ENCODE measurements at places on chromosomes 12 and 14.
A peak's percentile ranks its signal among the peaks of the same experiment; 100 is the strongest.

GRCh38 chr14:102000902-102001301 is 36.5 kb downstream of the DYNC1H1 start:
- DNase-seq, result no peak

DNA sequence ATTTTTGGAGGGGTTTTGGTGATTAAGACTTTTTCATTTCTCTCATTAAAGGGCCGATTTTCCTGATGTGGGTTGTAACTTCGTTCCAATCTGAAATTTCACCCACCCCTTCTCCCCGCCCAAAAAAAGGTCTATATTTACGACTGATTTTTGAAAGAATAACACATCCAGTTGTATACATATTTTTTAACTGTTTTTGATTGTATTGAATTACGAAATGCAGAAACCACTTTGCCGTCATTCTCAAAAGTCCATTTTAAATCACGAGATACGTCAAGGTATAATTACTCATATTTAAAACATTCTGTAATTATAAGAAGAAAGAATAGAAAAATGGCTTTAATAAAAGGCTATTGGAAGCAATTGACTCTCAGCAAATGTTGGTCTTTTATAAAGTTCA is 520.7 kb downstream of the MED13L start:
- no peak for DNase-seq

DNA sequence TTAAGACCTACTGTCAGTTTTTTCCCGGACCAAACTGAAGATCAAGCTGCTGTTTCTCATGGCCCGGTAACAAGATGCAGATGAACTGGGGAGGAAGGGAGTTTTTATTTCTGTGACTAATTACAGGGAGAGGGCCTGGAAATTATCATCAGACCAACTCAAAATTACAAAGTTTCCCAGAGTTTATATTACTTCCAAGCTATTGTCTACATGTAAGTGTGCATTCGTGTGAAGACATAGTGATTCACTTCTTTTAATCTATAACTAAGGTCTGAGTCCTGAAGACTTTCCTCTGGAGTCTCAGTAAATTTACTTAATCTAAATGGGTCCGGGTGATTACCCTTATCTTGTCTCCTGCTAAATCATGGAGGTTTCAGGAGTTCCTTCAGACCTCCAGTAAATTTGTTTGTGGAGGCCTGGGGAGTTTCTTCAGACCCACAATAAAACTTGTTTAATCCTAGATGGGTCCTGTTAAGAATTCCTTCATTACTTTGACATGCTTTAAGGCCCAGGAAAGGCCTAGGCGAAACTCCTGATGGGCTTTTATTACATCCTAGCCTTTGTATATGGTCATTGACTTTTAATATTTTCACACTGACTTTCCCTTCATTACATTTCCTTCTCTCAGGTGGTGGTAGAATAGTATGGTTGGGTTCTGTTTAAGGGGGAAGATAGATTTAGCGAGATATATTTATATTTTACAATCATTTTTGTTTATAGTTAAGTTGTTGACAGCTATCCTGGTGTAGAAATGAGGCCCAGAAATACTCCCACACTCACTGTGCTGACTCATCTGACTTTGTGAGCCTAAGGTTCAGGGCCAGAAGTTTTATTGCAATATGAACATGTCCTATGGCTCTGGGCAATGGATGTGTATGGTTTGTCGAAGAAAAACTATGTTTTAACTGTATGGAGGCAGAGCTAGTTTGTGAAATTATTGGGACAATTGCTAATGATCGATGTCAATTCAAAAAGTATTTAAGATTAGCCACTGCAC is 627.0 kb upstream of the FBXO33 start:
- no peak for DNase-seq

DNA sequence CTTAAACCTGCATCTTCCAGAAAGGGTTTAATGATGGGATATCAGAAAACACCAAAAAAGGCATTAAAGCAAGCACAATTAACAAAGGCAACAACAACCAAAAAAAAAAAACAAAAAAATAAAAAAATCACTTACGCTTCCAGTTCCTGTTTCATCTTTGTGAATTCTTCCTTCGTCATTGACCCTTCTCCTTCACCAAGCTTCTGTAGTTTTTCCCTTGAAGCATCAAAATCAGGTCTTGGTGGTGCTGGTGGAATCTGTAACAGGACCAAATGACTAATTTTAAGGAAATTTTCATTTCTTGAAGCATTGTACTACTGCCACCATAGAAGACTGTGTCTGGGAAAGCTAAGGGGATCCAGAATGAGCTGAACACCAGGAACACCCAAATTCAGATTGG is 24.5 kb downstream of the SNX6 start:
- DNase-seq, result no peak

- no peak for DNase-seq
Observed at GRCh38 chr14:24990050-24990449, 59.9 kb downstream of the STXBP6 start.

GRCh38 chr14:103260629-103261124 is 73.4 kb upstream of the EIF5 start:
- DNase-seq, result no peak

DNA sequence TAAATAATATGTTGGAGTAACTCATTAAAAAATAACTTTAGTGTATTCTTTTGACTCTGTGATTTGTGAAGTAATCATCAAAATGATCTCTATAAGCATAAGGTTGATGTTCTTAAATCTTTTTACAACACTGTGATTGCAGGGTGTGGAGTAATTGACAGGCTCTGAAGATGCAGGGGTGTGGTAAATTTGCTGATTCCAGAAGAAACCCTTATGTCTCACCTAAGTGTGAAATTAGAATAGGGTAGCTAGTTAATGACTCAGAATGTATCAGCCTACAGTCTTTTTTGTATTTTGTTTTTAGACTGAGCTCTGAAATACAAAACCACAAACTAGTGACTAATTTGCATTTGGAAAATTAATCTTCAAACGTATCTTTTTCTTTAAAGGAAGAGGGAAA is 5.9 kb downstream of the PRPF39 start:
- DNase-seq, result no peak

DNA sequence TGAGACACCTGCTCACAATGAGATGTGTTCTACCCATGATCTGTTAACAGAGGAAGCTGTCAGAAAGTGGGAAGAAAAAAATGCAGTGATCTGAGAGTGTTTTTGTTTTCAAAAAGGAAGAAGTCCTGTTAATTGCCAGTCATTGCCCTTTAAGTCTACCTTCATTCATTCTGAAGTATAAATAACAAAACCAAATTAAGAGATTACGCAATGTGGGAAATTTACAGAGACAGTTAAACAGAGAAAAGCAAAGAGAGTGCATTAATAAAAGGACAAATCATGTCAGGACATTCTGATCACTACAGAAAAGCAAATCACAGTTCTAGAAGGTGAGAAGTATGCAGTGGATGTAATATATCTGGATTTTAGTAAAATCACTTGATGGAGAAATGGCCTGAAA is 154.2 kb downstream of the NRXN3 start:
- no peak for DNase-seq

- no peak for DNase-seq
Observed at GRCh38 chr12:53805791-53806190, 54.0 kb upstream of the CISTR start.

- no peak for DNase-seq
Observed at GRCh38 chr12:14970473-14970872, 2.4 kb upstream of the PDE6H start.

GRCh38 chr14:56975521-56975920 is 165.2 kb upstream of the OTX2 start:
- no peak for DNase-seq

DNA sequence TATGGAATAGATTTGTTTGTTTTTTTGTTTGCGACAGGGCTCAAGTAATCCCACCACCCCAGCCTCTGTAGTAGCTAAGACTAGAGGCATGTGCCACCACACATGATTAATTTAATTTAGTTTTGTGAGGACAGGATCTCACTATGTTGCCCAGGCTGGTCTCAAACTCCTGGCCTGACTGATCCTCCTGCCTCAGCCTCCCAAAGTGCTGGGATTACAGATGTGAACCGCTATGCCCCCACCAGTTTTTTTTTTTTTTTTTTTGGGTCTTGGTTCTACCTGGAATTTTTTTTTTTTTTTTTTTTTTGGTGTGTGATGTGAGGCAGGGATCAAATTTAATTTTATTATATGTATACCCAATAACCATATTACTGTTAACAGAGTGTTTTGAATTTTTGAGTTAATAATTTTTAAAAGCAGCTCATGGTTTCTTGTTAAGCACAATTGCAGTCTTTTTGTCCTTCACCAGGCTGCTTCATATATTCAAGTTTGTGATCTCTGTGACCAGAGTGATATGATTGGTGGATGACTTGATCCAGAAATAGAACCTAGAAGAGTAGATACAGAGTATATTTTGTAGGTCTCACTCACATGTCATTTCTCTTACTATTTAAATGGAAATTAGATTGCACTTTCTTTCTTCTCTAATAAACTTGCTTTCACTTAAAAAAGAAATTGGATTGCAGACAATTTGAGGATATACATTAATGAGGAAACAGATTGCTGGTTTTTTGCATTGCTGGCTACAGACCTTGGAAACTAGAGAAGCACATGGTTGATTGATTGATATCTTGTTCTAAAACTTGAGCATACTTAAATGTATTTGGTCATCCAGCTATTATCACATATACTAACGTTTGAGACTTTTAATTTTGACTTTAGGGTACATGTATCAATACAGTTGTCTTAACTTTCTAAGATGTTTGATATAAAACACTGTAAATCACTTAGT is 13.2 kb downstream of the ADIPOR2 start:
- no peak for DNase-seq

DNA sequence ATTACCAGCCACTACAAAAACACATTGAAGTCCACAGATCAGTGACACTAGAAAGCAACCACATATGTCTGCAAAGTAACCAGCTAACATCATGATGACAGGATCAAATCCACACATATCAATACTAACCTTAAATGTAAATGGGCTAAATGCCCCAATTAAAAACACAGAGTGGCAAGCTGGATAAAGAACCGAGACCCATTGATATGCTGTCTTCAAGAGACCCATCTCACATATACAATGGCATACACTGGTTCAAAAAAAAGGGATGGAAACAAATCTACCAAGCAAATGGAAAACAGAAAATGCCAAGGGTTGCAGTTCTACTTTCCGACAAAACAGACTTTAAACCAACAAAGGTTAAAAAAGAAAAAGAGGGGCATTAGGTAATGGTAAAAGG is 307.7 kb downstream of the GPHN start:
- no peak for DNase-seq

- DNase-seq, result no peak
Observed at GRCh38 chr12:89250636-89251035, 101.7 kb downstream of the DUSP6 start.

DNA sequence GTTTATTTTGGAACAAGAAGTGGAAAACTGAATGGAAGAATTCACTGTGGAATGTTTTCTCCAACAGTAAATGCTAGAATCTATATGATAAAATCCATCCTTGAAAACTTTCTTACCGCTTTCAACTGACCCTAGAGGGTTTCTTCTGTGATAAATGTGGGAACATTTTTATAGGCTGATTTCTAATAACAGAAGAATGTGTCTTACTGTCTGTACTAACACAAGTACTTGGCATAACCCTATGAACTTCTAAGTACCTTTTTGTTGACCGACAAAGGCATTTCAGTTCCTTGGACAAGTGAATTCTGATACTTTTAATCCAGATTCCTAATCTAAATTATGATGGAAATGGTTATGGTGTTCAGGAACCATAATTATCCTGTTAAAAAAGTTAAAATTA is 1109.7 kb upstream of the FLRT2 start:
- DNase-seq, result no peak

GRCh38 chr14:55721353-55721752 is 141.3 kb downstream of the KTN1 start:
- peak; percentile 9 for DNase-seq

DNA sequence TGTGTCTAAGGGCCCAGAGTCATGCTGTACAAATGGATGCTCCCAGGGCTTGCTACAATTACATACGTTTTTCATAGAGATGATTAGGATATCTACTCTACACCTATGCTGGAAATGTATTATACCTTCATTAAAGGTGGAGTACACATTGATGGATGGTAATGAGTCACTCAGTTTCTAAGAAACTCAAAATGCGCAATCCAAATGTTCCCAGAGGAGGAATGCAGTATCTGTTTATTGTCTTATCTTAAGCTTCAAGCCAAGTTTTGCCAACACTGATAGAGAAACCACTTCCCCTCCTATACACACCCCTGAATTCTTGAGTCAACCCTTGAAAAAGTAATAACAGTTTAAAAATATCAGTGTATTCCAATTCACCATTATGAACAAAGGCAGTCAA is 266.6 kb upstream of the FAR2 start:
- DNase-seq, result no peak

DNA sequence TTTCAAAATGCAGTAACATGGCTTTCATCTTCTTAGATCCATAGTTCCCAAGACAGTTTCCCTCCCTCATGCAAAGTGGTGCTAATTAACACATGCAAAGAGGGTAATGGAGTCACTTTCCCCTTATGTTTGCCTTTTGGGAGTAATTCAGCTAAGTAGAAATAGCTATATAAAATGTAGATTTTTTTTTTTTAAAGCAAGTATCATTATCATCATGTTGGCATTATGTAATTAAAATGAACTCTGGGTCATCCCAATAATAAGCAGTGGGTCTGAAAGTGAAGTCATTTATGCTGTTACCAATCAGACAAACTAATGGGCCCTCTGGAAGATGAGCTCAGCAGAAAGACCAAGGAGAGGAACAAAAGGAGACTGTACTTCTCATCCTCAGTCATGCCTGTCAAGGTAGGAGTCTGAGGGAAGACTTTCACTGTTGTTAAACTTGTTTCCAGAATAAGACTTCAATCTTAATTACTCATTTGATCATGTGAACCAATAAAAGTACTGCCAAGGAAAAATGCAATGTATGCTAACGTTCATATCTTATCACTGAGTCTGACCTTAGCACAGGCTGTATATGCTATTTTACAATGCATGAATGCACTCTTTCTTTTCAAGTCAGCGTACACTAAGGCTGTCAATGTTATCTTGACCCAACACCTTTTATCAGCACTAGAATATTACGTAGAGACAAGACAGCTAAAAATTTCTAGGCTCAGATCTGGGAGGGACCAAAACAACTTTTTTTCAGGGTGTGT is 26.8 kb downstream of the AREL1 start:
- no peak for DNase-seq

DNA sequence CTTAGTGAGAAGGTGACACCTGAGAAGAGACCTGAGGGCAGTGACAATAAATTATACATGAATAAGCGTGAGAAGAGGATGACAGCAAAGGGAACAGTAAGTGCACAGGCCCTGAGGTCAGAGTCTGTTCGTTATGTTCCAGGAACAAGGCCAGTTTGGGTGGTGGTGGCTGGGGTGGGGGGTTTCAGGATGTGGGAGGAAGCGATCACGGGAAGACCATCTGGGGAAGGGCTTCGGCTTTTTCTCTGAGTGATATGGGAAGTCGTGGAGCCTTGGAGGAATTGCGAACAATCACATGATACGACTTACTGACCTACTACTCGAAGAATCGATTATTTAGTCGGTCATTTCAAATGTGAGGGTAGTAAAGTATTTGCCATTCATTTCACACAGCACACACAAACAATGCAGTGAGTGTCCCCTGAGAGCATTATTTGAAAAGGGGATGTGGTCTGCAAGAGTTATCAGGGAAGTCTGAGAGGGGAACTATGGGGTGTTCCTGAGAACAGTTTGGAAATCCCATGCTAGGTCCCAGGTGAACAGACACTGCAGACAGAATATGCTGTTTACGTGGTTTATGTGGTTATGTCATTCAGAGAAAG is 94.7 kb downstream of the SLC38A1 start:
- DNase-seq, result no peak

GRCh38 chr14:21476925-21477681 is at the start of the genes RAB2B and TOX4:
TSS of gene RAB2B (minus strand) at chr14:21476959. CDS start at chr14:21476872, 87 bp downstream.
TSS of gene TOX4 (plus strand) at chr14:21477195. CDS start at chr14:21477279, 84 bp downstream.
- peak; percentile 98 for DNase-seq
